Activated T-cell treated with anti-CD3 and anti-CD28 coated beads for 4 hours (primary cell): ENCODE measurements at places on chromosomes 13 and 19.

- DNase-seq = no peak
These were observed 14.8 kb downstream of the DDX39A start for GRCh38 chr19:14404312-14404711.

DNA sequence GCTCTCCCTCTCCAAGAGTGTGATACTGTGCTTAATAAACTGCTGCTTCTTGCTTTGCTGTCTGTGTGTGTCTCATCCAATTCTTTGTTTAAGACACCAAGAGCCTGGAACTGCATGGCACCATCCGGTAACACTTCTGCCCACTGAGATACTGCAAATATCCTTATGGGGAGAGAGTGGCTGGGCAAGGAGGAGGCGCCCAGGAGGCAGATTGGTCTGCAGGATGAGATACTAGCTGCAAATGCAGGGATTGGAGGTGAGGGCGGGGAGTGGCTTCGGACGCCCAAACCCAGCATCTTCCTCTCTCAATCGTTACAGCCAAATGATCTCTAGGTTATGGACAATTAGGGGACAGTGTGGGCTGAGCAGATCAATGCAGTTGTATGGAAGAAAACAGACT lies 1.7 kb upstream of the SIGLEC7 start:
- DNase-seq = no peak

DNA sequence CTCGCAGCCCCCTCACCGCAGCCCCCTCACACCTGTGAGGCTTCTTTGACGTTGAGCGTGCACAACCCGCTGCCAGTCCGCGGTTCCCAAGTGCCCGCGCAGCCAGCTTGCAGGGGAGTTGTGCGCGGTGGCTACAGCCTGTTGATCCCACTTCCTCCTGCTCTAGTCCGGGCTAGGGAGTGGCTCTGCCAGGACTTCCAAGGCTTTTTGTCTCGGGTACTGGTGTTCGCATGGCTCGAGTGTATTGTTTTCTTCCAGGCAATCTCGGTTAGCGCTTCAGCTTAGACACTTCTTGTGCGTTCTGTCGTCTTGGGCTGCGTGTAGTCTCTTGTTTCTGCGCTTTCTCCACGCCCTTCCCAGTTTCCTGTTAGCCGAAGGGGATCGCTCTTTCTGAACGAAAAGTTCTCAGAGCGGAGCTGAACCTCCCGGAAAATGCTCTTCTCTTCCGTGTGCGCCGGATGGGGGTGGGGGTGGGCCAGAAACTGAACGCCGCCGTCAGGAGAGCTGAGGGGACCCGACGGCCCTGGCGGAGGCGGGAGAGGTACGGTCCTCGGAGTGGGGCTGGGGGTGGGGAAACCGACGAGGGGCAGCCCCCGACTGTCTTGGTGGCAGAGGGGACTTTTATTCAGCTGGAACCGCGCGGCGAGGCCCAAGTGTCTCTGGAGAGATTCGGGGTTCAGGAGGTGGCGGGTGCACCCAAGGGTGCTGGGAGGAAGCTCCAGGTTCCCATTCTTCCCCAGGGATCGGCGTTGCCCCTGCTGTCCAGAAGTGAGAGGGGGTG lies 697 bp upstream of the DGKH start:
- no peak for DNase-seq

DNA sequence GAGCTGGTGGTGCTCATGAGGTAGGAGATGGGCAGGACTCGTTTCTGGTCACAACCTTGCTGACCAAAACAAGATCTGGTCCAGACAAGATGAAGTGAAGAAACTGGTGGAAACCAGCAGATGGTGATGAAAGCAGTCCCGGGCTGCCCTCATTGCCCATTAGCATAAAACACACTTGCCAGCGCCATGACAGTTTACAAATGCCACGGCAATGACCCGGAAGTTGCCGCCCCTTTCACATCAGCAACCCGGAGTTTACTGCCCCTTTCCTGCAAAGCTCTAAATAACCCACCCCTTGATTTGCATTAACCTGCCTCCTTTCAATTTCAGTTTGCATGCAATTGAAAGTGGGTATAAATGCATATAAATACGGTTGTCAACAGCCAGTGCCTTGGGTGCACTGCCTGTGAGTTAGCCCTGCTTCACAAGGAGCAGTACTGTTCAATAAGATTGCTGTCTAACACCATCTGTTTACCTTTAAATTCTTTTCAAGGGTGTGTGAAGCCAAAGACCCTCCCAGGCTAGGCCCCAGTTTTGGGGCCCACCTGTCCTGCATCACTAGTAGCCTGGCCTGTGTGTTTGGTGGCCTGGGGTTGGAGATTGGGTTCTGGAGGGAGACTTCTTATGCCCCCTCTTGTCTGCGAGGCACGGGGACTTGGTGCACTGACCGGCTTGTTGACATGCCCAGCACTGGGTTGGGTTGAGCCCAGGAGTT lies 38.8 kb downstream of the CHST8 start:
- no peak for DNase-seq

- no peak for DNase-seq
These were observed 20.5 kb downstream of the EDNRB start for GRCh38 chr13:77898097-77898496.

DNA sequence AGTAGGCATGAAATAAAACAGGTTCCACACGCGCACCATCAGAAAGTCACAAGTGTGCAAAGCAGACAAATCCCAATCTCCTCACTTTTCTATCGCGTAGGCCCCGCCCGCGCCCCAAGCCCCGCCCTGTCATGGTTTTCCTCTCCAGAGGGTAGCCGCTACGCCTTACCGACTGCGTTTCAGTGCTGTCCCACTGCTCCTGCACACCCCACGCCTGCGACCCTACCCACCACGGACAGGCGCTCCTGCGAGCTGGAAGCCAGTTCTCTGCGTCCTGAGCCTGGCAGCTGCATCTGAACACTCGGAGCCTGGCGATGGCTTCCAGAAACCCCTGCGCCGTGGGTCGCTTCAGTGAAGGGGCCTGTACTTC lies 379 bp upstream of the ZNF470 start:
- peak; percentile 11 for DNase-seq

DNA sequence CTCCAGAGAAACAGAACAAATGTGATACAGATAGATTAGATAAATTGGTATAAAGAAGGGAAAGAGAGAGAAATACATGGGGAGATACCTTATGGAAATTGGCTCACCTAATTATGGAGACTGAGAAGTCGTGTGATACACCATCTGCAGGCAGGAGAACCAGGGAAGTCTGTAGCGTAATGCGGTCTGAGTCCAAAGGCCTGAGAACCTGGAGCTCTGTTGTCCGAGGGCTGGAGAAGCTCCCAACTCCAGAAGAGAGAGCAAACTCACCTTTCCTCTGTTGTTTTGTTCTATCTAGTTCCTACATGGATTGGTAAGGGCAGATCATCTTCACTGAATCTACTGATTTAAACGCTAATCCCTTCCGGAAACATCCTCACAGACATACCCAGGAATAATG lies 648.2 kb upstream of the GPC6 start:
- no peak for DNase-seq

- DNase-seq = no peak
These were observed 555 bp downstream of the NR2C2AP start for GRCh38 chr19:19202707-19203011.

DNA sequence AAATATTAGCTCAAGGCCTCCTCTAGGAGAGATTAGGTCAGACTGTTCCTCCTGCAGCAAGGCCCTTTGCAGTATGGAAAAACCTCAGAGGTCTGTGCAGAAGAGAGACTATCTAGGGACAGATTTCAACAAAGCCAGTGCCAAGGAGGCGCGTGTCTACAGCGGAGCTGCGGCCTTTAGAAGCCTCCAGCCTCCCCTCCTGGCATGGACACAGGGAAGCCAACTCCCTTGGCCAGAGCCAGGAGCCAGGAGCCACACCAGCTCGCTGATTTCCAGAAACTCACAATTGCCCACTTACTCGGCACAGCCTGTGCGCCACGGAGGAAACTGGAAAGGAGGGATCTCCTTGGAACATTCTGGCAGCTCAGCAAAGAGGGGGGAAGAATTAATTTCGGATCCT lies 63.4 kb downstream of the INSR start:
- DNase-seq = no peak

- DNase-seq = no peak
These were observed 589.9 kb downstream of the GPC5 start for GRCh38 chr13:91988331-91988730.

GRCh38 chr13:99053636-99054233 lies 75.9 kb upstream of the DOCK9 start:
- no peak for DNase-seq

DNA sequence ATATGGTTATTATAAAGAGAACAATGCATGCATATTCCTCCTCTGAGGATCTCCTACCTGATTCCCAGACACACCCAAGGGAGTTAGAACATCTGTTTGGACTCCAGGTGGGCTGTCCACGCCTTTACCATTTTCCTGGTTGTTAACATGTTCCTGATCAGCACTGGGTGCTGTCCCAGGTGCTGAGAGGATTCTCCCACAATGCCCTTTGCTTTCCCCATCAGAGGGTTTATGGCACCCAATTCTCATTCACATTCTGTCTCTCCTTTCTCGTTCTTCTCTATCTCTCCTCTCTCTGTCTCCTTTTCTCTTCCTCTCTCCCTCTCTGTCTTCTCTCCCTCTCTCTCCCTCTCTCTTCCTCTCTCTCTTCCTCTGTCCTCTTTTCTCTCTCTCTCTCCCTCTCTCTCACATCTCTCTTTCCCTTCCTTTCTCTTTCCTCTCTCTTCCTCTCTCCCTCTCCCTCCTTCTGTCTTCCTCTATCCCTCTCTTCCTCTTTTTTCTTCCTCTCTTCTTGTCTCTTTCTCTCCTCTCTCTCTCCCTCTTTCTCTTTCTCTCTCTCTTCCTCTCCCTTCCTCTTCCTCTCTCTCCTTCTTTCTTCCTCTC lies 3.3 kb upstream of the RDH13 start:
- DNase-seq = no peak

GRCh38 chr19:44202470-44202869 lies 9.9 kb upstream of the ZNF227 start:
- no peak for DNase-seq

GRCh38 chr13:98253526-98253925 lies 76.5 kb upstream of the RNF113B start:
- no peak for DNase-seq

DNA sequence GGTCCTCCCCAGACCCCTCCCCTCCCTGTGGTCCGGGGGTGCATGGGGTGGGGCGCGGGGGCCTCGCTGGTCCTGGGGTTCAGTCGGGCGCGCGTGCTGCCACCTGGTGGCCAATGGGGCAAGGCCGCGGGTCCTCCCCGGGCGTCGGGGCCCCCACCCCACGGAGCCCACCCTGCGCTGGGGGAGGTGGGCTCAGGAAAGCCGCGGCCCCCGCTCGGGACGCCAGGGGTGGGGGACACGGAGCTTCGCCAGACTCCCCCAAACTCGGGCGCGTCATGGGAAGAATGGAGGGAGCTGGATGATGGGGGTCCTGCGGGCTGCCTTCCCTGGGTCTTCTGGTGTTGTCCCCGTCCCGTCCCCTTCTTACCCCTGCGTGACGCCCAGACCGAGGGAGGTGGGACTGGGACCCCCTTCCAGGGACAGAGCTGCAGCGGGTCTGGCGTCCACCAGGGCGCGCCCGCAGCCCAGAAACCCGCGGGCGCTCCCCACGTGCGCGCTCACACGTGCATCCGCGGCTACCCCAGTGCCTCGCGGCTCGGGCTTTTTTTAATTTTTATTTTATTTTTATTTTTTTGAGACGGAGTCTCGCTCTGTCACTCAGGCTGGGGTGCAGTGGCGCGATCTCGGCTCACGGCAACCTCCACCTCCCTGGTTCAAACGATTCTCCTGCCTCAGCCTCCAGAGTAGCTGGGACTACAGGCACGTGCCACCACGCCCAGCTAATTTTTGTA lies 19.8 kb upstream of the TCF3 start:
- peak; percentile 50 for DNase-seq

GRCh38 chr13:21902709-21903098 lies 231.8 kb downstream of the FGF9 start:
- no peak for DNase-seq

- DNase-seq = no peak
These were observed 201.9 kb downstream of the KCTD12 start for GRCh38 chr13:76684336-76684735.

DNA sequence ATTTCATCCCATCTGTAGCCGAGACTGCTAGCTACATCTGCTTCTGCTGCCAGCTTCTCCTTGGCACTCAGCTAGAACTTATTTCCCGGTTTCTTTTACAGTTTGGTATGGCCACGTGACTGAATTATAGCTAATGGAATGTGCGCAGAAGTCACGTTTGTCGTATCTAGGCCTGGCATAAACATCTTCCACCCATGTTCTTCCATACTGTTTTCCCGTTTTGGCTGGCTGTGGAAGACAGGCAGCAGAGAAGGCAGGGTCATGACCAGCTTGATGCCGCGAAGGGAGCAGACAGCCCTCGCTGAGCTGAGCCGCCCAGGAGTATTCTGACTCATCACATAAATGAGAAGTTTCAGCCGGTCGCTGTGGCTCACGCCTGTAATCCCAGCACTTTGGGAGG lies 186.7 kb downstream of the RFC3 start:
- DNase-seq = no peak

- DNase-seq = no peak
These were observed 133.3 kb downstream of the TNFSF13B start for GRCh38 chr13:108402850-108403249.

DNA sequence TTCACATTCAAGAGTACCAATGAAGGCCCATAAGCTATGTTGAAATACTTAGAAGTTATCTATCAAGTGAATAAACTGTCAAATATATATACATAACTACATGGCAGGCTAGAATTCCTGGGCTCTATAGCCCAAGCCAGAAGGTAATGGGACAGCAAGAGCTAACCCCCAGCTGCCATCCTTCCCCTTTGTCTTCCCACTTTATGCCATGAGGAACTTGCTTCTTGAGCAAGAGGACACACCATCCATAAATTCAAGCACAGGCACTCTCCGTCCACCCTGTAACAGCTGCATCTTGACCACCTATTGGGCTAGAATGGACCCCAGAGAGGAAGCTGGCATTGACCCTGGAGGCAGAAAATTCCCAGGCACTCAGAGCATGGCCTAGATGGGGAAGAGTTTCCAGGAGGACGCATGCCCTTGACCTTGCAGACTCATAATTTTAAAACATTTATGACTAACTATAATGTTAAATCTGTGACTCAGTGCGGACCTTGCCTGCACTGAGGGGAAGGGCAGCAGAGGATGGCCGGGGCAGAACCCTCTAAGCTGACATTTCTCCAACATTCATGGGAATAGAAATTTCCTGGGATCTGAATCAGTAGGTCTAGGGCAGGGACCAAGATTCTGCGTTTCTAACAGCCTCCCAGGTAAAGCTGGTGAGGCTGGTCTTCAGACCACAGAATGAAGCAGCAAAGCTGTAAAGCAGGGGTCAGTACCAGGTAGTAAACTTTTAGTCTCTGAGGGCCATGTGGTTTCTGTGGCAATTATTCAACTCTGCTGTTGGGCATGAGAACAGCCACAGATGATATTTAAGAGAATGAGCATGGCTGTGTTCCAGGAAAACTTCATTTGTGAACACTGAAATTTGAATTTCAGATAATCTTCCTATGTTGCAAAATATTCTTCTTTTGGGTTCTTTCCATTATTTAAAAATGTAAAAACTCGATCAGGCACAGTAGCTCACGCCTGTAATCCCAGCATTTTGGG lies 71.4 kb upstream of the CLDN10 start:
- DNase-seq = no peak
